ENCODE measurements at places on chromosomes 12 and 14.

- DNase-seq = no peak
Measured at GRCh38 chr14:82854901-82855300, 1321.2 kb upstream of the SEL1L start.

- DNase-seq = no peak
Measured at GRCh38 chr14:65478596-65478995, 66.1 kb downstream of the FUT8 start.

GRCh38 chr12:28905220-28905955 is 243.7 kb upstream of the FAR2 start:
- DNase-seq = no peak

- no peak for DNase-seq
Measured at GRCh38 chr12:70005864-70006618, 181.0 kb downstream of the MYRFL start.

GRCh38 chr14:102971314-102971713 is 48.9 kb downstream of the AMN start:
- no peak for DNase-seq

GRCh38 chr12:15534874-15535273 is 212.6 kb downstream of the PTPRO start:
- no peak for DNase-seq

- no peak for DNase-seq
Measured at GRCh38 chr14:61505815-61506809, 184.7 kb downstream of the PRKCH start.

- no peak for DNase-seq
Measured at GRCh38 chr12:104534162-104534856, 77.6 kb downstream of the CHST11 start.

DNA sequence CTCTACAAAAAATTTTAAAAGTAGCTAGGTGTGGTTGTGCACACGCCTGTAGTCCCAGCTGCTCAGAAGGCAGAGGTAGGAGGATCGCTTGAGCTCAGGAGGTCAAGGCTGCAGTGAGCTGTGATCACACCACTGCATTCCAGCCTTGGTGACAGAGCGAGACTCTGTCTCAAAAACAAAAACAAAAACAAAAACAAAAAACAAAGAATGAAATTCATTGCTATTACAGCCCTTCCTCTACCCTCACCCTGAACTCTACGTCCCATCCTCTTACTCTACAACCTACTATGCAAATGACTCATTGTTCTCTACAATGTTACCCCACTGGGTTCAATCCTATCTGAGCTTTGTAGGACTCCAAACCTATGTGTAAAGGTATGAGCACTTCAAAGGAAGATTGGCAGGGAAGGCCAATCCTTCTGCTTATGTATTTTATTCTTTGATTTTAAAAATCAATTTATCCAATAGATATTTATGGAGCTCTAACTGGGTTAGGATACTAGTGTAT is 39.3 kb downstream of the NINJ2 start:
- no peak for DNase-seq

DNA sequence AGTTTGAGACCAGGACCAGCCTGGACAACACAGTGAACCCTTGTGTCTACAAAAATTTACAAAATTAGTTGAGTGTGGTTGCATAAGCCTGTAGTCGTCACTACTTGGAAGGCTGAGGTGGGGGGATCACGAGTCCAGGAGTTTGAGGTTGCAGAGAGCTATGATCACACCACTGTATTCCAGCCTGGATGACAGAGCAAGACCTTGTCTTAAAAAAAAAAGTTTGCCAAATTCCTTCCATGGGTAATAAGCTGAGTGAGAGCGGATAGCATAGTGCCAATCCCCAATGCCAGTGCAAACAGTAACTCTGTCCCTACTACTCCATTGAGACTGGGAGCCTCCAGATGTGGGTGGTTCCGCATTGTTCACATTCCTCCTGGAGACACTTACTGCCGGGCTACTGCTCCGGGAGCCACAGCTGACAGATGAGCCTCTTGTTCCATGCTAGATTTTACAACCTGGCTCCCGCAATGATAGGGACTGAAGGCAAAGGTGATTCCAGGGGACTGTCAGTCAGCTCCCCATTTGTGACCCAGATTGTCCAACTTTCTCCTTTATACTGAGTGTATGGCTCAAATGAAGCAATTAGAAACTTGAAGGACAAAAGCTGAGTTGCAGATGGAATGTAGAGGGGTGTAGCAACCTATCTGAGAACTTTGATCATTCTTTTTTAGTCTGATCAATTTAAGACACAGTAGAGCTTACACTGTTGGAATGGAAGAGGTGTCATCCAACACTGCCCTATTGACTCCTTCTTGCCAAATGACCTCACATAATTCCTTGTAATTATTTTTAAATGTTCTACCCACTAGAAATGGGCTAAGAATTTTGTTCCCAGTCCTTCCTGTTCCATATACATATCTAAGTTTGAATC is 13.4 kb upstream of the FRMD6 start:
- DNase-seq = no peak

DNA sequence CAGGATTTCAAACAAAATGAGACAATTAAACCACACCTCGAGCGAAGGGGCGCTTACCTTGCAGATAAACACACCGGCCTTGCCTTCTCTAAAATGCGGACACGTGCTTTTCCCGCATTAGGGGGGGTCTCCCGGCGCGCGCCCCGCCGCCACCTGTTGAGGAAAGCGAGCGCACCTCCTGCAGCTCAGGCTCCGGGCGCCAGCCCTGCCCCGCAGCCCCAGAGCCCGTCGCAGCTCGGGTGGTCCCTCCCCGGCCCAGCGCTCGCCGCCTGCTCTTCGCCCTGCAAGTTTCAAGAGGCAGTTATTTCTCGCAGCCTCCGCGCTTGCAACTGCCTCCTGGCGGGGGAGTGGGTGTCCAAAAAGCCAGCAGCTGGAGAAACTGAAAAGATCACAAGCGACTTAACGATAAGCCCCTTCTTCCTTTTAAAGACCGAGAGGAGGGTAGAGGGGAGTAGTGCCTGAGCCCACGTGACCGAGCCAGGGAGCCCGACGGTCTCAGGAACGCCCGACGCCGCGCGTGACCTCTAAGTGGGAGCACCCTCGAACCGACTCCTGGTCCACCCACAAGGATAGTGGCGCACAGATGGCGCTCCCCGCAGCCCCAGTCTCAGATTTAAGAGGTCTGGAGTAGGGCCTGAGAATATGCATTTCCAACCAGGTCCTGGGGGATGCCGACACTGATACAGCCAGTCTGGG is at the start of gene ESR2:
Gene ESR2, minus strand, starts transcription at position 396 of the 696 bp plus-strand sequence. CDS start 11,386 bp downstream, outside the sequence.
- DNase-seq = no peak

DNA sequence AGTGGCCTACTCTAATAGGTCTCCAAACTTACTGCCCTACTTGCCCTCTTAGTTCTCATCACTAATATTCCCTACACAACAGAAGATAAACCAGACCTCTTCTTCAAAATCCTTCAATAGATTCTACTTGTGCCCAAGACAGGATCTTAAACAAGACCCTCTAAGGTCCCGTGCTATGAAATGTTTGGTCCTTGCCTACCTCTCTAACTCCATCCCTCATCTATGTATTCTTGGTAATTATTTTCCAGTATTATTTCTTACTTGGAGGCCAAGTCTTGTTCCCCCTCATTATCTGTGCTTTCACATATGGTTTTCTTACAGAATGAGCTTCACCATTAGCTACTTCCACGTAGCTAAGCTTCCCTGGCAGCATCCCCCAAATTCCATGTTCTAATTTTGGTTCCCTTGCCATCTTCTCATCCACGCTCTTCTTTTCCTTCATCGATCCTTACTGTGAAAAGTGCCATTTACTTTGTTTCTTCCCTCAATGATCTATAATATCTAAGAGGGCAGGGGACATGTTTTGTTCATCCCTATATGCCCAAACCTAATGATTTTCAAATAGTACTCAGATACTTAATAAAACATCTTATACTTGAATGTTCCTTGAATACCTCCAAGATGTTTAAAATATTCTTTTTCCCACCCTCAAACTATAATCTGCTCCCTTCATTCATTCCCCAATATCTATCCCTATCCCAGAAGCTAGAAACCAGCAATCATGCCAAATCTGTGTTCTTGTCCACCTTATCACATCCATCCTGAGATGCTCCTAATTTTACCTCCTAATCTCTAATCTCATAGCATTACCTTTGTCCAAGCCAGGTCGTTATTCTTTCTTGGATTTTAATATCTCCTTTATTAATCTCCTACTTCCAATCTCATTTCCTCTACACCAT is 10.1 kb downstream of the HNRNPC start:
- no peak for DNase-seq

DNA sequence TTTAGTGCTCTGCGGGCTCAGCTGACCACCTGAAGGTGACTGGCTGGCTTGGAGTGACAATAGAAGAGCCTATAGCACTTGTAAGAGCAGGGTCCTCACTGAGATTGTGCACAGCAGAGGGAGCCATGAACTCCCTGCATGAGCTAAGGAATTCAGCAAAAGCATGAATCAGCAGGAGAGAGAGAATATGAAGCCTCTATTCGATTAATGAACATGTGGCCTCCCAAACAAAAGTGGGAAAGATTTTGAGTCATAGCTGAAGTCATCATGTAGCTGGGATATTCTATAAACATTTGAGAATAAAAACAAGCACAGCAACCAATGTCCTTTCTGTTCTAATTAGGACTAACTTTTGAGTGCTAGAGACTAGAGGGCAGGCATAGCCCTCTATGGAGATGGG is 626.6 kb downstream of the DIO2 start:
- DNase-seq = no peak

- no peak for DNase-seq
Measured at GRCh38 chr14:54955143-54955542, 52.5 kb upstream of the GCH1 start.

- DNase-seq = no peak
Measured at GRCh38 chr12:62933602-62934238, 1.2 kb downstream of the PPM1H start.

GRCh38 chr14:66115740-66116502 is 370.2 kb upstream of the CCDC196 start:
- DNase-seq = no peak

DNA sequence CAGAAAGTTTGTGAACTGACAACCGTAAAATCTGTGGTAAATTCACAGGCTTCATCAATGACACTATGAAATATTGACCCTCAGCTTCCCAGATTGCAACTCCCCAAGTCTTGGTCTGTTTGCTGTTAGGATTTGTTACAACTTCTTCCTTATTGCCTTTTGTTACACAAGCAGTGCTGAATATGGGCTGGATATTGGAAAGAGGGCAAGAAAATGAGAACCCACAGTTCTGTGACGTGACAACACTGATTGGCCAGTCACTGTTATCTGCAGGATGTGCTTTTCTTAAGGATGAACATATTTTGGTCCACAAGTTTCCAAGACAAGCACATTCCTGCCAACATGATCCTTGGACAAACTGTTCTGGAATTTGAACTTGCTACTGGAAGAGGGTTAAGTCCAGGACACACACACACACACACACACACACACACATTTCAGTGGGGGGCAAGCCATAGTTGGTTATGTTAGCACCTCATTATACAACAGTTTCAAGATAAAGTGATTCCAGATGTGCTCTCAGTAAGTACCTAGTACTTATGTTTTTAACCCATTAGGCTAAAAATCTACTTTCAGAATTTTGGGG is 16.6 kb upstream of the SLC38A2 start:
- no peak for DNase-seq

DNA sequence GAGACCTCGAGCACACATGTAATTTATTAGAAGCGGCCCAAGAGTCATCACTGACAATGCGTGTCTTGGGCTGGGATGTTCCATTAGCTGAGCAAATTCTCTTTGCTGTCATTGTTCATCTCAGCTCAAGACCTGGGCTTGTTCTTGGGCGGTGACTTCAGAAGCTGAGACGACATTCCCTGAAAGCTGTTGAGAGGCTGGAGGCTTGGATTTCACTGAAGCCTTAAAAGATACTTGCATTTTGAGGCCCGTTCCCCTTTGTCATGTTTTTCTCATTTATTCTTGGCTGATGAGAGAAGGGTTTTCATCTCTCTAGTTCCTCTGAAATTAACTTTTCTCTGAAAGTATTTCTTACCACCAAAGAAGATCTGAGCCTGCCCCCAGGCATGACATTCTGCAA is 16.6 kb upstream of the SUSD6 start:
- no peak for DNase-seq

DNA sequence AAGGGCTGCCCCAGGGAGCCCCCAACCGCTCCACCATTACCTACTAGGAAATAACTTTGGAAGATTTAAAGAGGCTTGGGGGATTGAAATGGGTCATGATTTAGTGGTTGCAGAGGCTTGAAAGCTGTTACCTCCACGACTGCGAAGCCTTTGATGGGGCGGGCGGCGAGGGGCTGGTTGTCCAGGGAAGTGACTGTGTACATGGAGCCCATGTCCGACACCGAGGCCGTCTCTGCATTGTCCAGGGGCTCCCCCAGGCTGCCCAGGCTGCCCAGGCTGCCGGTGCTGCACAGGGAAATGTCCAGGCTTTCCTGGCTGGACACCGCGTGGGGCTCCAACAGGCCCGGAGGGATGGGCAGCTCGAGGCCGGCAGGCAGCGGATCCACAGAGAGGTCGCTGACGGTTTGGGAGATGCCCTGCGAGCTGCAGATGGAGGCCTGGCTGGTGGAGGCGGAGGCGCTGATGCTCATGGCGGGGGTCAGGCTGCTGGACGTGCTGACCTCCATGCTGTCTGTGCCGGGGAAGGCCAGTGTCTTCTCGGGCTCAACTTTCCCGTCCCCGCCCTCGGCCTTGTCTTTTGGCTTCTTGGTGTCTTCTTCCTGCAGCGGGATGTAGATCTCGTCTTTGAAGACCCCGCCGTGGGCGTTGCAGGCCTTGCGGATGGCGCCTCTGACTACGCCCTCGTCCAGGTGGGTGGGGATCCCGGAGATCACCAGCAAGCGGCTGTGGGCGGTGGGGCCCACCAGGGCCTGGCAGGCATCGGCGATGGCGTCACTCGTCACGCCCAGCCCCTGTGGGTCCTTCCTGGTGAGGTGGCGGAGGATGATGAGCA is 58.9 kb downstream of the TRAFD1 start:
- DNase-seq = no peak

DNA sequence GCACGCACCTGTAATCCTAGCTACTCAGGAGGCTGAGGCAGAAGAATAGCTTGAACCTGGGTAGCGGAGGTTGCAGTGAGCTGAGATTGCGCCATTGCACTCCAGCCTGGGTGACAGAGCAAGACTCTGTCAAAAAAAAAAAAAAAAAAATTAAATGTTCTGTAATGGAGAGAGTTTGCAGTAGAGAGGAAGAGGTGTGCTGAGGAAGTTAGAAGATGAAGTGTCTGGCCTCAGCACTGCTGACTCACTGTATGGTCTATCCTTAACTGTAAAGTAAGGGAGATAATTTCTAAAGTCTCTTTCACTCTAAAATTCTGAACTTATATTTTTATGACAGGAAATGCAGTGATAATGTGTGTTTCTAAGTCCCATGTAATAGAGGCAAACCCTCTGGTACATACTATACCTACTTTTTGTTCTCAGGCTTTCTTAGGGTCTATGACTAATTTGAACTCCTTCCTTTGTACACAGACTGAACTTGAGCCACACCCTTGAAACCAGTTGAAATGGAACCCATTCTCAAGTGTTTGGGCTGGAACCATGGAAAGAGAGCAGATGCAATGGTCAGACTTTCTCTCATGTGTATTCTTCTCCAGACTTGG is 278.1 kb upstream of the FAR2 start:
- no peak for DNase-seq

DNA sequence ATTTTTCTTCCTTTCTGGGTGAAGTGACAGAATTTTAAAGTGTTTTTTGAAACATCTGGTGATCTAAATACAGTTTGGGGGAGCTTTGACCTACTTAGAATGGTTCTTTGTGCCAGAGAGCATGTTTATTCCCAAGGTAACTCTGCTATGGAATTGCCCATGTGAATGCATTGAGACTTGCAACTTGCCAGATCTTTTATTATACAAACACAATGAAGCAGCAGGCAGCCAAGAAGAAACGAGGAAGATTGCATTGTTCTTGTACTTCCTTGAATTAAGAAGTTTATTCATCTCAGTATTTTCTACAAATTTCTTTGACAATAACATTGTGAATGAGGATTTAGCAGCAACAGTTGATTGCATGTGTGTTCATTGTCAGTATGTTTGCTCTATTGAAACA is 55.5 kb downstream of the FGD4 start:
- DNase-seq = no peak
